Occipital lobe (tissue), 3 donors: ENCODE measurements at places on chromosomes 12 and 14.

- no peak for DNase-seq
Observed at GRCh38 chr12:50825372-50825838, 17.3 kb upstream of the TMPRSS12 start.

DNA sequence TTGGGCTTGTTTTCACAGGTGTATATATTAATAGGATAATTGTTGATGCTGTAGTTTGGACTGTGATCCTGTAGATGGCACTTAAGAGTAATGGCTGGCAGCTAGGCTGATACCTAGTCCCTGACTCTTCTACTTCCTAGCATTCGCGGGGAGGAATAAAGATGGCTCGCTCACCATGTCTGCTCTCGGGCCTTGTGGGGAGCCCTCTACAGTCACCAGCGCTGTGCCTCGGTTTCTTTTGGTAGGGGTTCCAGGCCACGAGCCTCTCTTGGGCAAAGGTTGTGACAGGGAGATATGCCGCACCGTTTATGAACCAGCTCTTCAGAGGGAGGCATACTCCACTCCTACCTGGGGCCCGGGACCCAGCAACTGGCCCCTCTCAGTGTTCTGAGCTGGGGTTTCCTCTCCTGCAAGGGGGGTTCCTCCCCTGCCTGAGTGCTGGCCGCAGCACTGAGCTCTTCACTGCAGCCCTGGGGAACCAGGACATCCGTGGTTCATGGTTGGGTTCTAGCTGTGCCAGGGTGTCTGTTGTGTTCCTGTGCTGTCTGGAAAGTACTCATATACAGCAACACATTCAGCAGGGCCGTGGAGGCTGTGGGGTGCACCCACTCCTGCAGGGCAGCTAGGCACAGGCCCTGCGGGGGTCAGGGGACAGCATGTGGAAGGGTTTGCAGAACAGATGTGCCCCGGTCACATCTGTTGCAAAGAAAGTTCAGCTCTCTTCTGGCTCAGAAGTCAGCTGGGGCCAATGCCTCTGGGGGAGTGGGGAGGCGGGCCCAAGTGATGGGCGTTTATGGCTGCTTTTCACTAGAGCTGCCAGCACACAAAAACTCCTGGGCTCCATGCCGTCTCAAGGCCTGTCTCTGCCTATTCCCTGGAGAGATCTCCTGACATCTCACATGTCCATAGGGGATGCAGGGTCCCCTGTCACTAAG, 147.9 kb downstream of the PPFIA2 start:
- DNase-seq = no peak

- no peak for DNase-seq
Observed at GRCh38 chr12:5783289-5783920, 161.7 kb downstream of the ANO2 start.

DNA sequence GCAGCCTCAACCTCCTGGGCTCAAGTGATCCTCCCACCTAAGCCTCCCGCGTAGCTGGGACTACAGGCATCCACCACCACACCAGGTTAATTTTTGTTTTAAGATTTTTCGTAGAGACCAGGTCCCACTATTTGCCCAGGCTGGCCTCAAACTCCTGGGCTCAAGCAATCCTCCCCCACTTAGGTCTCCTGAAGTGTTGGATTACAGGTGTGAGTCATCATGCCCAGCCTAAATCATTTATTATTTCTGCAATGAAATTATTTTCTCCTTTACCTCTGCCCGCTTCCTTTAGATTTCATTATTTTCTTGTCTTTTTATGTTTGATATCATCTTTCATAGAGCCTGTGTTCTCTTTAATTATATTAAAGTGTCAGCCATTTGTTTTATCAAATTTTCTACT, 165.2 kb upstream of the OTX2 start:
- DNase-seq = no peak
